NCI-H526 (cell line): ENCODE measurements at places on chromosomes 12 and 14.

DNA sequence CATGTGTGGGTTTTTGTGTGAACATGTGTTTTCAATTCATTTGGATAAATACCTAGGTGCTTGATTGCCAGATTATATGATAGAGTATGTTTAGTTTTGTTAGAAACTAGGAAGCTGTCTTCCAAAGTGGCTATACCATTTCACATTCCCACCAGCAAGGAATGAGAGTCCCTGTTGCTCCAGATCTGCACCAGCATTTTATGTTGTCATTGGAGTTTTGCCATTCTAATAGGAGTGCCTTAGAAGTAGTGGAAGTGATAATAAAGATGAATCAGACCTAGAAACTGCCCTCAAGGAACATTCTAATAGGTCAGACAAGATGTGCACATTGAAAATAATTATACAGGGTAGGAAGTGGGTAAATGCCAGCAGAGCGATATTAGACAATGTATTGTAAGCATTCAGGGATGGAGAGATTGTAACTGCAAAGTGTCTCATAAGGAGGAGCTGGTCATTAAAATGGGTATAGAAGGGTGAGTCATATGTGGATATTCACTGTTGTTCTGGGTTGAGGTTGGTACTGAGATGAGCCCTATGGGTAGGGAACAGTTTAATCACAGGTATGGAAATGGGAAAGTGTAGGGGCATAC, 71.4 kb downstream of the MNAT1 start:
- no peak for DNase-seq

DNA sequence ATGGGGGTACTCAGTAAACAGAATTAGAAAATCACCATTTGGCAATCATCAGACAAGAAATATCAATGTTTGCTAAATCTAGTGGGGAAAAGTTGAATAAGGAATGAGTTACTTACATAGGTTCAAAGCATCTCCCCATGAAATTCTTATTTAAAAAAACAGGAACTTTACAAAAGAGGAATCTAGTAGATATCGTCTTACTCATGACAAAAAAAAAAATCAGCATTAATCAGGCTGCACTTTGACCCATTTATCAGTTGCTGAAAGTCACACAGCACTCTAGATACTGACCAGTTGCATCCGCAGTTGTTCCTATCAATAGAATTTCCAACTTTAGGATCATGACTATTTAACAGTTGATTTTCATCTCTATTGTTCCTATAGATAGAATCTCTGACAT, 5.8 kb upstream of the DICER1 start:
- DNase-seq: no peak

- DNase-seq: no peak
Observed at GRCh38 chr12:27316947-27317346, 15.7 kb upstream of the BMAL2 start.

- DNase-seq: no peak
Observed at GRCh38 chr14:55274751-55275150, 3.5 kb downstream of the FBXO34 start.
